ENCODE measurements at places on chromosomes 16 and 17.

DNA sequence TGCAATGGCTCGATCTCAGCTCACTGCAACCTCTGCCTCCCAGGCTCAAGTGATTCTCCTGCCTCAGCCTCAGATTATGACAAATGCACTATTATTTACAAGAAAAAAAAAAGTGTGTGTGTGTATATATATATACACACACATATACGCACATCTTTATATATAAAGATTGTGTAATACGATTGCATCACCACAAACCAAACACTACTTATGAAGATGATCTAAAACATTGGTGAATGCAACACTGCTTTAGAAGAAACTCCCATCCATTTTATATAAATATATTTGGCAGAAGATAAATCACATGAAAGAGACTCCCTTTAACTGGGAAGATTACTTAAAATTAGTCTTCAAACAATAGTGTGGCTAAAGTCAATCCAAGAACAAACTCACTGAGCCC, 96.7 kb downstream of the SYCE1L start:
- no peak for DNase-seq

- DNase-seq: no peak
Observed at GRCh38 chr16:49932434-49932833, 76.5 kb upstream of the ZNF423 start.

- DNase-seq: no peak
Observed at GRCh38 chr17:61479493-61480413, 27.5 kb downstream of the TBX4 start.

- no peak for DNase-seq
Observed at GRCh38 chr16:31409433-31409832, 16.3 kb downstream of the ITGAD start.
